Activated CD4-positive, alpha-beta T cell treated with anti-CD3 and anti-CD28 coated beads for 36 hours (primary cell): ENCODE measurements at places on chromosomes 11 and 22.
A peak's percentile ranks its signal among the peaks of the same experiment; 100 is the strongest.

DNA sequence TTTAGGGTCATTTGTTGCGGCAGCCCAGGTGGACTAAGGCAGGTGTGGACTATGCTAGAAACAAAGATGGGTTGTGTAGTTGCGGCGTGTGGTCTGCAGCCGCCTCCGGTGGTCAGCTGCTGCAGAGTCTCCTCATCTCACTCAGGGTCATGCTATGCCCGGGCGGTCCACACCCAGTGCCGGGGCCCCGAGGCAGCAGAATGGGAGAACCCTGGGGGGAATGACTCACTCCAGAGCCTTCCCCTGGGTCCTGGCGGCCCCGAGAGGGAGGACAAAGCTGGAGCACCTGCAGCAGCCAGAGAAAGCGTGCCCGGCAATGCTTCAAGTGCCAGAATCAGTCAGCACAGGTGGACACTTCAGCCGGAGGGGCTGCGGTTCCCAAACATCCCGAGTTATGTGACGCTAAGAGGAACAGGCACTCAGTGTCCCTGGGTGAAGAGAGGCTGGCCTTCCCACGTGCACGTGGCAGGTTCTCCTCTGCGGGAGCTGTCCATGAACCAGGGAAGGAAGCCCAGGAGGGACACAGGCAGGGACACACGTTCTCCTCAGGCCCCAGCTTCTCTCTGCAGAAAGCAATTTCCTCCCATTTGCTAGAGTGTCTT is 289.6 kb upstream of the B3GAT1 start:
- no peak for DNase-seq

GRCh38 chr11:128645968-128646367 is 47.9 kb upstream of the FLI1 start:
- no peak for DNase-seq

GRCh38 chr22:40965936-40966725 is 15.0 kb downstream of the RBX1 start:
- no peak for DNase-seq

DNA sequence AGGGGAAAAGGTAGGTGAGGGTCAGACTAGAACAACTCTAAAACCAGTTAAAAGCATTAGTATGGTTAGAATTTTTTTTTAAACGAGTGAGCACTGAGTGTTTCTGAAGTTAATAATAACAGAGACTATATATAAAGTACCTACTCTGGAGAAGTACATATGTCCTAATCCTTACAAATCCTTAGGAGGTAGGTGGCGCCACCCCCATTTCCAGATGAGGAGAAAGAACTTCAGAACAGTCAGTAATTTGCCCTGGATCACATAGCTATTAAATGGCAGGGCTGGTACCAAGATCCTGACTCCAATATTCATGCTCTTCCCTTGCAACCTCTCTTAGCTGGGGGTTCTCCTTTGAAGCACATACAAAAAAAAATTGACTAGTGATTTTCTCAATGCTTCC is 80.5 kb downstream of the CLPB start:
- DNase-seq = peak; percentile 26

DNA sequence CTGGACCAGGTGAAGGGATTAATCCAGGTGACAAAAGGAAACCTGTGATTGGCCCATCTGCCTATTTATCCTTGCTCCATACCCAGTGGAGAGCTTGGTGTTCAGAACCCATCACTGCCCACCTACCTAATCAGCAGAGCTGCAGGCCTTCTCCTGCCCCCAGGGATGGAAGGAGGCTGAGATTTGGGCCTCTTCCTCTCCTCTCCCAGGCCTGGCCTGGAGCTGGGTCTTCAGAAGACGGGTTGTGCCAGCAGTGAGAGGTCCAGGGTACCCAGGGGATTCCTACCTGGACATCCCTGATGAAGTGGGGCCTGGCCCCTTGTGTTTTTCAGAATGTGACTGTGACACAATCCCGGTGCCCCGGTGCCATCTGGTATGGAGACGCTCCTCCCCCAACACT is 80.3 kb upstream of the MYOD1 start:
- no peak for DNase-seq

- DNase-seq = no peak
Measured at GRCh38 chr11:971731-972365, 46.2 kb downstream of the AP2A2 start.

GRCh38 chr22:47750086-47750485 is 987.6 kb downstream of the TBC1D22A start:
- no peak for DNase-seq

DNA sequence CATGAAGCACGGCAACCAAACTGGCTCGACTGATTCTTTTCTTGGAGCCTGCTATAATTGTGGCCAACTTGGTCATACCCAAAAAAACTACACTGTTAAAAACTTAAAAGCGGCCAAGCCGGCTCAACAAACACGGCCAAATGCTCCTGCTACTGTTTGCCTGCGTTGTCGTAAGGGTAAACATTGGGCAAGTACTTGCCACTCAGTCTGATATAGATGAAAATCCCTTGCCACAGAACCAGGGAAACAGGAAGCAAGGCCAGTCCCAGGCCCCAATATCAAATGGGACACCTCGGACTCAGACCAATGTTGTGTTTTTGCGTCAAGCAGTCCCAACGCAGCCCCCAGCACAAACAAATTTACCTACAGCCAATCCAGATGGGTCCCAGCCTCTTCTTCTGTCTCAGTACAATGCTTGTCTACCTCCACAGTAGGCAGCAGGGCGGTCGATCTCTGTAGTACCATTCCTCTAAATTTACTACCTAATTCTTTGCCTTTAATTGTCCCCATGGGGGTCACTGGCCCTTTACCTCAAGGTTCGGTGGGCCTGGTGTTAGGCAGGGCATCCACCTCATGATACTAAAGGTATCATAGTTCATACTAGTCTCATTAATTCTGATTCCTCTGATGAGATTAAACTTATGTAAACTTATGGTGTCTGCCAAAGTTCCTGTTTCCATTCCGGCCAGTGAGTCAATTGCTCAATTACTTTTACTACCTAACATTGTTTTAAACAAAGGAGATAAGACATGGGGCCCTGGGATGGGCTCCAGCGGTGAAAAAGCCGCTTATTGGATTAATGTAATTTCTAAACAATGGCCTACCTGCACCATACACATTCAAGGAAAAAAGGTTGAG is 3.7 kb upstream of the COMT start:
- DNase-seq = no peak

DNA sequence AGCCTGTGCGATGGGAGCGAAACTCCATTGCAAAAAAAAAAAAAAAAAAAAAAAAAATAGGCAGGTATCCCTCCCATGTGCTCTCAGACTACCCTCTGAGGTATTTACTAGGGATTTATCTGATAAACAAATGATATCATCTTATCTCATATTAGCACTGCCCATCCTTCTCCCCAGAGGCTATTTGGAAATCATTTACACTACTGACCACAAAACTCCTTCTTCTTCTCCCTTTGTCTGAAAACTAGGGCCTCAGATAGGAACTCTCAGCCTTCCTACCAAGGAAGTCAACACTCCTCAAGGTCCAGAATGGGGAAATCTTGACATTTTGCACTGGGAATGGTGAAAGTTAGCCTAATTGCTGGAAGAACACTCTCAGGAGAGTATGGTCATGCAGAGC is 46.4 kb downstream of the LARGE2 start:
- no peak for DNase-seq

DNA sequence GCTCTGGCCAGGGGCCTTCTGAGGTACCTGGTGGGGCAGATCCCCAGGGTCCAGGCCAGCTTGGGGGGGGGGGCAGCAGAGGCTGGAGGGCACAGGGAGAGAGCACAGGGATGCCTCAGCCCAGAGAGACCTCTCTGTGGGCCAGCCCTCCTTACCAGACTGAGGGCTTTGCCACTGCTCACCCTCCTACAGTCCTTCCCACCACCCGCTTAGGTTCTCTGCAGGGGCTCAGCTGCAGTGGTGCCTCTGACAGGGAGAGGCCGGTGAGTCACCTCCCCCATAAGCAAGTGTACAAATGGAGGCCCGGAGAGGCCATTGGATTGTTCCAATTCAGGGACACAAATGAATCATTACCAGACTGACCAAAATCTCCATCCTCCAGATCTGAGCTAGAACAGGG is 68.1 kb upstream of the LMO1 start:
- no peak for DNase-seq
